Activated CD4-positive, alpha-beta memory T cell treated with anti-CD3 and anti-CD28 coated beads, Interleukin-2, amount 10 ng/mL, durations not matched to agents 7 days and 5 days (primary cell): ENCODE measurements at places on chromosomes 12 and 14. TPM values are rescaled to one million over a fixed set of nuclear protein-coding genes. Genes with fewer than 3 reads are reported as not detected.

IFNG-AS1 gene
- total RNA-seq = 0.40 TPM

- H3K27ac ChIP-seq = no peak overlapping the region
- peaks cover 4% of the 10 kb centered on the region for H3K27me3 ChIP-seq
- no peak for DNase-seq
- no peaks in the 10 kb centered on the region for H3K36me3 ChIP-seq
Observed at GRCh38 chr12:75606151-75606550, 94.7 kb upstream of the KRR1 start.

GRCh38 chr12:92530706-92531105, 172.1 kb upstream of the PLEKHG7 start:
- H3K36me3 ChIP-seq = peaks cover 3% of the 10 kb centered on the region
- no peak overlapping the region for H3K4me3 ChIP-seq
- no peaks in the 10 kb centered on the region for H3K27me3 ChIP-seq
- DNase-seq = no peak
- H3K27ac ChIP-seq = no peak overlapping the region

CLEC4D gene
- total RNA-seq = not detected

CLEC1A gene
- total RNA-seq = not detected

- no peaks in the 10 kb centered on the region for H3K4me1 ChIP-seq
- peaks cover 26% of the 10 kb centered on the region for H3K36me3 ChIP-seq
- no peaks in the 10 kb centered on the region for H3K27me3 ChIP-seq
- H3K27ac ChIP-seq = no peak overlapping the region
- no peak for DNase-seq
- no peak overlapping the region for H3K4me3 ChIP-seq
Observed at GRCh38 chr12:93483151-93483807, 16.0 kb downstream of the MRPL42 start.

- H3K4me1 ChIP-seq = no peaks in the 10 kb centered on the region
- no peak overlapping the region for H3K4me3 ChIP-seq
- H3K36me3 ChIP-seq = no peaks in the 10 kb centered on the region
- H3K27me3 ChIP-seq = no peaks in the 10 kb centered on the region
- no peak overlapping the region for H3K27ac ChIP-seq
Observed at GRCh38 chr12:44098786-44099185, 262.9 kb downstream of the TMEM117 start.

VAMP1 gene
- 45.1 TPM for total RNA-seq

DNA sequence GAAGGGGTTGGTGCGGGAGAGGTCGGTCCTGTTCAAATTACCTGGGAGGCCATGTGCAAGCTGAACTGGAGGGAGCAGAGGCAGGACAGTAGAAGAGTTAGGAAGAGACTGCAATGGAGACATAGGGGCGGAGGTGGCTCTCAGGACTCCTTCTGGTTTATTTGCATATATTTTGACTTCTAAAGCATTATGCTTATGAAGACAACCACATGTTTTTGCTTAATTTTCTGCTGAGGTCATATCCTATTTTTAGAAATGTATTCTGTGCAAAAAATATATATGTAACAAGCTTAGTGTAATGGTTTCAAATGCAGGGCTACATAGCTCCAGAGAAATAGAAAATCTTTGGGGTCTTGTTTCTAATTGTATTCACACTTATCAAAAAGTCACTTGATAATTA, 137.0 kb upstream of the MDM1 start:
- H3K36me3 ChIP-seq = peaks cover 9% of the 10 kb centered on the region
- H3K4me3 ChIP-seq = no peak overlapping the region
- DNase-seq = no peak
- no peaks in the 10 kb centered on the region for H3K27me3 ChIP-seq
- peaks cover 17% of the 10 kb centered on the region for H3K4me1 ChIP-seq

DNA sequence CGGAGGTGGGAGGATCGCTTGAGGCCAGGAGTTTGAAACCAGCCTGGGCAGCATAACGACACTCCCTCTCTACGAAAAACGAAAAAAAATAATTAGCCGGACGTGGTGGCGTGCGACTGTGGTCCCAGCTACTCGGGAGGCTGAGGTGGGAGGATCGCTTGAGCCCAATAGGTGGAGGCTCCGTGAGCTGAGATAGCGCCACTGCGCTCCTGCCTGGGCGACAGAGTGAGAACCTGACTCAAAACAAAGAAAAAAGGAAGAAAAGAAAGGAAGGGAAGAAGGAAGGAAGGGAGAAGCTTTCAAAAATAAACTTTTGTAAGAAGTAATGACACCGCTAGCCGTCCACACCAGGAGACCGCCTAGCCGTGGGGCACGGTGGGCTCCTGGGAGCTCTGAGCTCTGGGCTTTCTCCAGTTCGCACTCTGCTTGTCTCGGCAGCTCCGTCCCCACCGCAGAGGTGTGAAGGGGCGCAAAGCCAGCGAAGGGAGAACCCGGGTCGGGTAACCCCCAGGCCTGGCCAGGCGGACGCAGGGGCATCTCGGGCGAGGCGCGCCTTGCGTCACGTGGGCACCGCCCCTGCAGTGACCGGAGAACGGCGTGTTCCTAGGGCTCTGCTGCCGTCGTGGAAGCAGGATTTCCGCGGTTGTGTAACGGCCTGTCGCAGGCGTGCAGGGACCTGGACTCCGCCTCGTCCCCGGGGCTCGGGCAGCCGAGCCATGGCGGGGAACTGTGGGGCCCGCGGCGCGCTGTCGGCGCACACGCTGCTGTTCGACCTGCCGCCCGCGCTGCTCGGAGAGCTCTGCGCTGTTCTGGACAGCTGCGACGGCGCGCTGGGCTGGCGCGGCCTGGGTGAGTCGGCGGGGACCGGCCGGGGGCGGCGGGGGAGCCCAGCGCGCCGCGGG, at the start of gene IRAK3:
Gene IRAK3 (plus strand): TSS at position 631 of the 902 bp plus-strand sequence. CDS start 86 bp downstream, at position 717.
- peak; percentile 43 for DNase-seq
- no peak within 1 kb of the TSS for H3K27ac ChIP-seq
- peaks cover 44% of the 10 kb centered on the region for H3K27me3 ChIP-seq
- peak within 1 kb of the TSS; percentile 62 for H3K4me3 ChIP-seq
- H3K36me3 ChIP-seq = peaks cover 6% of the 10 kb centered on the region
- peaks cover 10% of the 10 kb centered on the region for H3K4me1 ChIP-seq

DNA sequence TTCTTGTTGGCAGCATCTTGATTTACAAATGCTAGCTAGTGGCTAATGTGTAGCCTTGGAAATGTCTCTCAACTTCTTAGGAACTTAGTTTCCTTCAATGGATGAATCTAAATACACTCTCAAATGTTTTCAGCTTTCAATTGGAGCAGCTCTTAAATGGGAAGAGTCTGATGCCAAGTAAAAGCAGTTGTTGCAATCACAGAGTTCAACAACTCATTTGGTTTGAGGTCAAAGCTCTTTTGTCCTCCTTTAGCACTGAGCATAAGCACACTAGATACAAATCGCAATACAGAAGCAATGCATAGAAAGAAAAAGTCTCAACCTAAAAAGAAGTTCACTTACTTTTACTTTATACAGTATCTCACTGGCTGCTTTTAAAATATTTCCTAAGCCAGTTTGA, 986.1 kb upstream of the FLRT2 start:
- no peaks in the 10 kb centered on the region for H3K27me3 ChIP-seq
- no peak overlapping the region for H3K4me3 ChIP-seq
- no peaks in the 10 kb centered on the region for H3K4me1 ChIP-seq
- no peaks in the 10 kb centered on the region for H3K36me3 ChIP-seq

DNA sequence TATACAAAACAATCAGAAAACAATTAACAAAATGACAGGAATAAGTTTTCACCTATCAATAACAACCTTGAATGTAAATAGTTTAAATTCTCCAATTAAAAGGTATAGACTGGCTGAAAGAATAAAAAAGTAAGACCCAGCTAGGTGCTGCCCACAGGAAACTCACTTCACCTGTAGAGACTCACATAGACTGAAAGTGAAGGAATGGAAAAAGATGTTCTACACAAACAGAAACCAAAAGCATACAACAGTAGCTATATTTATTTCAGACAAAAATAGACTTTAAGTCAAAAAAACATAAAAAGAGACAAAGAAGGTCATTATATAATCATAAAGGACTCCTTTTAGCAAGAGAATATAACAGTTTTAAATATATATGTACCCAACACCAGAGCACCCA, 152.4 kb upstream of the PWP1 start:
- H3K27me3 ChIP-seq = no peaks in the 10 kb centered on the region
- H3K4me1 ChIP-seq = peaks cover 2% of the 10 kb centered on the region
- DNase-seq = no peak
- H3K27ac ChIP-seq = no peak overlapping the region

SYT1 gene
- total RNA-seq = not detected

WASHC4 gene
- total RNA-seq = 48.4 TPM

DNA sequence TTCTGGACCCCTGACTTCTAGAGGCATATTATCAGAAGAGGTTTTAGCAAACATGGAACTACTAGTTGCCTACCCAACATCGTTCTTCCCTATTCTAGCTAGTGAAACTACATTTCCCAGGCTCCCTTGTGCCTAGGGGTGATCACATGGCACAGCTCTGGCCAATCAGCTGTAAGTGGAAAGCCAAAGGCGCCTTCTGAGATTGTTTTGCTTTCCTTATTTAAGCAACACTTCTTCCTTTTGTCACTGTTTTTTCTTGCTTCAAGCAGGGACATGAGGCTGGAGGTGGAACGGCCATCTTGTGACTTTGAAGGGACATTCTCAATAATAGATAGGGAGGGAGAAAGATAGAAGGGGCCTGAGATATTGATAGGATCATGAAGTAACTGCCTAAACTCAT, 136.7 kb downstream of the ZNF664 start:
- no peak overlapping the region for H3K27ac ChIP-seq
- peak; percentile 20 for DNase-seq
- H3K4me1 ChIP-seq = no peaks in the 10 kb centered on the region
- no peaks in the 10 kb centered on the region for H3K36me3 ChIP-seq

CMTM5 gene
- total RNA-seq = not detected

GRCh38 chr14:20388159-20388558, 25.1 kb downstream of the TEP1 start:
- H3K27me3 ChIP-seq = no peaks in the 10 kb centered on the region
- peaks cover 79% of the 10 kb centered on the region for H3K36me3 ChIP-seq
- peaks cover 2% of the 10 kb centered on the region for H3K4me1 ChIP-seq
- DNase-seq = no peak
- no peak overlapping the region for H3K27ac ChIP-seq
- H3K4me3 ChIP-seq = no peak overlapping the region

SLC10A1 gene
- total RNA-seq = not detected

- H3K36me3 ChIP-seq = peaks cover 25% of the 10 kb centered on the region
- H3K4me1 ChIP-seq = peaks cover 38% of the 10 kb centered on the region
- H3K27ac ChIP-seq = peak overlapping the region; percentile 76
- H3K4me3 ChIP-seq = no peak overlapping the region
- no peaks in the 10 kb centered on the region for H3K27me3 ChIP-seq
Observed at GRCh38 chr12:68587448-68587873, 23.2 kb upstream of the RAP1B start.

GRCh38 chr12:110254971-110255540, 26.0 kb upstream of the ATP2A2 start:
- DNase-seq = no peak
- H3K27me3 ChIP-seq = no peaks in the 10 kb centered on the region
- no peak overlapping the region for H3K4me3 ChIP-seq
- H3K36me3 ChIP-seq = no peaks in the 10 kb centered on the region
- H3K27ac ChIP-seq = no peak overlapping the region
- no peaks in the 10 kb centered on the region for H3K4me1 ChIP-seq

DNA sequence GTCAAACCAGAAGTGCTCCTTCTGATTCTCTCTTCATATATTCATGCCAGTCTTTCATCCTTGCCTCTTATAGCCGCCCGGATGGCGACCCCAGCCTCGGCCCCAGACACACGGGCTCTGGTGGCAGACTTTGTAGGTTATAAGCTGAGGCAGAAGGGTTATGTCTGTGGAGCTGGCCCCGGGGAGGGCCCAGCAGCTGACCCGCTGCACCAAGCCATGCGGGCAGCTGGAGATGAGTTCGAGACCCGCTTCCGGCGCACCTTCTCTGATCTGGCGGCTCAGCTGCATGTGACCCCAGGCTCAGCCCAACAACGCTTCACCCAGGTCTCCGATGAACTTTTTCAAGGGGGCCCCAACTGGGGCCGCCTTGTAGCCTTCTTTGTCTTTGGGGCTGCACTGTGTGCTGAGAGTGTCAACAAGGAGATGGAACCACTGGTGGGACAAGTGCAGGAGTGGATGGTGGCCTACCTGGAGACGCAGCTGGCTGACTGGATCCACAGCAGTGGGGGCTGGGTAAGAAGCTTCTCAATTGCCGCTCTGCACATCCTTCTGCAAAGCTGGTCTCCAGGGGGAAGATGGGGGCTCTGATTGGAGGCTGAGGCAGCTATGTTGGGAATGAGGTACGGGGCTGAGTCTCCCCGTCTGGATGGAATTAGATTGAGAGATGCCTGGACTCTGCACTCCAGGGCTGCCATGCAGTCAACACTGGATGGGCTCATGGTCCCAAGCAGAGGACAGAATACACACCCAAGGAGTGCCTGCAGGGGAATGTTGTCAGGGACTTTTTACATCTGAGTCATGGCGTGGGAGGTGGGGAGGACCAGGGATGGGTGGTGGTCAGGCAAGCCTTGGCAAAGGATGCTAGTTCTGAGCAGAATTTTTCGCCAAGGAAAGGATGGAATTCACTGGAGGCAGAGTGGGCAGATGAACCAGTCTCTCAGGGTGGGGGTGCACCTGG, 1.3 kb downstream of the BCL2L2 start:
- DNase-seq = no peak
- H3K27me3 ChIP-seq = peaks cover 13% of the 10 kb centered on the region
- no peaks in the 10 kb centered on the region for H3K36me3 ChIP-seq
- no peak overlapping the region for H3K27ac ChIP-seq
- no peak overlapping the region for H3K4me3 ChIP-seq

DNA sequence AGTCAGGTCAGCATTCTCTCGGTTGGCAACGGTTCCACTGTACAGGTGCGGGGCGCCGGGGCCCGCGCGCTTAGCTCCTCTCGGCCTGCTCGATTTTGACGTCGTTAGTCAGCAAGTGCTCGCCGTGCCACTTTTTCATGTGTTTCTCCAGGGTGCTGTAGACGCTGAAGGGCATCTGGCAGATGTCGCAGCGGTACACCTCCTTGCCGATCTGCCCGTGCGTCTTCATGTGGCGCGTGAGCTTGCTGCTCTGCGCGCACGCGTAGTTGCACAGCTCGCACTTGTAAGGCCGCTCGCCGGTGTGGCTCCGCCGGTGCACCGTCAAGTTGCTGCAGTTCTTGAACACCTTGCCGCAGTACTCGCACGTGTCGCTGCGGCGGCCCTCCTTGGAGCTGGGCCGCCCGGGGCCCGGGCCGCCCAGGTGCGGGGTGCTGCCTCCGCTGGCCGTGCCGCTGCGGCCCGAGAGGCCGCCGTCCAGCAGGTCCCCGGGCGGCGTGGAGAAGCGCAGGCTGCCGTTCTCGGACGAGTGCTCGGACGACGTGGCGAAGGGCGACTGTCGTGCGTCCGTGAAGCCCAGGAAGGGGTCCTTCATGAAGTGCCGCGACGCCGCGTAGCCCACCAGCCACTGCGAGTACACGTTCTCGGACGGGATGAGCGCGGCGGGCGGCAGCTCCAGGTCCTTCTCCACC, 97.8 kb downstream of the BCL11B start:
- H3K27ac ChIP-seq = no peak overlapping the region
- peaks cover 70% of the 10 kb centered on the region for H3K36me3 ChIP-seq
- DNase-seq = peak; percentile 13
- H3K4me3 ChIP-seq = no peak overlapping the region

DNA sequence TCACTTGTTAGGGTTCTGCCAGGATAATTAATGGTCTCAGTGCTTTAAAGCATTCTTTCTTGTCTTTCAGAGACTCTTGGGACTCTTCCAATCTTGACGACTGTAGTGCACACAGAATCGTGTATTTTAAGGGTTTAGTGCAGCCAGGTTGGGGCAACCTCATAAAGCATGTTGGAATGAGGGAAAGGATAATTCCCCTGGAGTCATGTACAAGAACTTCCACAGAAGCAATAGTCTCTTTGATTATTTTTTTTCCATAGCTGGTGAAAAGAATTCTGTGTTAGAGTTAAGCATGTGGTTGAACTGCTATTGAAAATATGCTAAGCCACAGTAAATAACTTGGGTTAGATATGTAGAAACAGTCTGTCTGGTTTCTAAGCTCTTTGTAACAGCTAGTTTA, 246.8 kb upstream of the DAAM1 start:
- no peak overlapping the region for H3K27ac ChIP-seq
- no peaks in the 10 kb centered on the region for H3K36me3 ChIP-seq
- no peaks in the 10 kb centered on the region for H3K4me1 ChIP-seq
- no peak for DNase-seq

TAS2R10 gene
- total RNA-seq = 0.35 TPM

BICDL1 gene
- 44.6 TPM for total RNA-seq
